Muscle of arm (tissue), 14 donors: ENCODE measurements at places on chromosomes 12 and 14. TPM values are rescaled to one million over a fixed set of nuclear protein-coding genes. Genes with fewer than 3 reads are reported as not detected.

Gene NGB
- polyA plus RNA-seq: not detected

Gene LRTM2
- polyA plus RNA-seq: 0.09 TPM

Gene MYG1
- 14.9 TPM for polyA plus RNA-seq

Gene KRT74
- 0.25 TPM for polyA plus RNA-seq

DNA sequence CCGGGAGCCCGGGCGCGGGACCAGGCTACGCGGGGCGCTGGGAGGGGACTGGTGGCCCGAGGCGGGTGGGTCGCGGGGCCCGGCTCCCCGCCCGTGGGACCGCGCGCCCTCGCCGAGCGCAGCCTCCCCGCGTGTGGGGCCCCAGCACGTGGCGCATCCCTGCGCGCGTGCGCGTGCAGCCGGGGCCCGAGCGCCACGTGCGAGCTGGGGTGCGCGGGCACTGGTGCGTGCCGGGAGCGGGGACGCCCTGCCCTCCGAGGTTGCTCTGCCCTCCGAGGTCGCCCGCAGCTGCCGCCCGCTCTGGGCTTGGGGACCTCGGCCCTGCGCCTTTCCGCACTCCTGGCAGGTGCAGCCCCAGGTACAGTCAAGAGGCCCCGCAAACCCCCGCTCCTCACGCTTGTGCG, 365 bp upstream of the CCDC88C start:
- DNase-seq: no peak

DNA sequence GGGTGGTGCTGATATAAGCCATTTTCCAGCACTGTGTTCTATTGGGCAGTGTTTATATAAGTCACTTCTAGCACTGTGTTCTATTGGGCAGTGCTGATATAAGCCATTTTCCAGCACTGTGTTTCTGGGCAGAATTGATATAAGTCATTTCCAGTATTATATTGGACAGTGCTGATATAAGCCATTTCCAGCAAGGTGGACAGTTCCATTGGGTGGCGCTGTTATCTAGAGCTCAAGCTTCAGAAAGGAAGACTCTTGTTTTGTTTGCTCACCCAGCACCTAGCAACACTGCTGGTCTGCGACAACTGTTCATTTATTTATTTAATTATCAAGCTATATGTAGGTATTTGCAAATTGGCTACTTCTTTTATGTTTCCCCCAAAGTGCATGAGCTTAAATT, 690.3 kb downstream of the AACS start:
- DNase-seq: no peak

- no peak for DNase-seq
Observed at GRCh38 chr12:26283046-26283445, 87.7 kb downstream of the SSPN start.

DNA sequence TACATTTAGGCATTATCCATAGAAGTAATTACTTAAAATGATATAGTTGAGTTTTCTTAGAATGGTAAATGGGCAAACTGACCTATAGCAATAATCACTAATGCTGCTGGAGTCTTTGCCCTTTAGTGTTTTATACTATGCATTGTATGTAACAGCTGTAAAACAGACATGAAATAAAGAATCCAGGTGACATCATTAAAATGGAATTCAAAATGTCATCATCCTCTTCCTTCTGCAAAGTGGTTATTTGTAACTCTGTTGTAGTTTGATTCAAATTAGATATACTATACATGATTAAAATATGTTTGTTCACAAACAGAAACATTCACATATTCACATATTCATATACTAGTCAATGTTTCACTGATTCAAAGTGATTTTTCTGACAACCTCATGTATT, 598.8 kb downstream of the SLC16A7 start:
- no peak for DNase-seq

- DNase-seq: no peak
Observed at GRCh38 chr12:125049093-125049458, 16.2 kb upstream of the AACS start.
